ENCODE measurements at places on chromosomes 6 and 20.

DNA sequence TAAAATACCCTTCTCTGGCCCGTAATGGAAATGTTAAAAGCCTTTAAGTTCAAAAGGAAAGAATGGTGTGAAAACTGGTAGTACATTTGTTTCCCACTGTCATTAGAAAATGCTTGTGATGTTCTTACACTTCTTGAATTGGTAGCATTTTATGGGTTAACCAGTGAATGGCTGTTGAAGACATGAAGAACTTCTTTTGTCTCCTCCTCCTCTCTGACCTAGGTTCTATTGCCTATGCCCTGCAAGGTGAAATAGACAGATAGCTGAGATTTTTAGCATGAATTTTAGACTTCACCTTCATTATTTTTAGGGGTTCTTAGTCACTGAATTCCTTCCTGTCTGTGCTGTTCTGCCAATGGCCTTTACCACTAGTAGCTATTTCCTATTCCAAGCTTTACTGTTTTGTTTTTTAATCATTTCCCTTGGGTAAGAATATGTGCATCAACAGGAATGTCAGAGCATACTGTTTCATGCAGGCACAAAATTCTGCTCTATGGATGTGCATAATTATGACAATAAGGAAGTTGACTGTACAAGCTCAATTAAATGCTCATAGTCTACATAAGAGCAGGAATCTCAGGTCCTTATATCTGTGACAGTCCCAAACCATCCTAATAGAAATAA is 4.9 kb downstream of the TNFAIP3 start:
- DNase-seq = no peak

- no peak for DNase-seq
These were observed 97.2 kb downstream of the SSR1 start for GRCh38 chr6:7215798-7216231.

DNA sequence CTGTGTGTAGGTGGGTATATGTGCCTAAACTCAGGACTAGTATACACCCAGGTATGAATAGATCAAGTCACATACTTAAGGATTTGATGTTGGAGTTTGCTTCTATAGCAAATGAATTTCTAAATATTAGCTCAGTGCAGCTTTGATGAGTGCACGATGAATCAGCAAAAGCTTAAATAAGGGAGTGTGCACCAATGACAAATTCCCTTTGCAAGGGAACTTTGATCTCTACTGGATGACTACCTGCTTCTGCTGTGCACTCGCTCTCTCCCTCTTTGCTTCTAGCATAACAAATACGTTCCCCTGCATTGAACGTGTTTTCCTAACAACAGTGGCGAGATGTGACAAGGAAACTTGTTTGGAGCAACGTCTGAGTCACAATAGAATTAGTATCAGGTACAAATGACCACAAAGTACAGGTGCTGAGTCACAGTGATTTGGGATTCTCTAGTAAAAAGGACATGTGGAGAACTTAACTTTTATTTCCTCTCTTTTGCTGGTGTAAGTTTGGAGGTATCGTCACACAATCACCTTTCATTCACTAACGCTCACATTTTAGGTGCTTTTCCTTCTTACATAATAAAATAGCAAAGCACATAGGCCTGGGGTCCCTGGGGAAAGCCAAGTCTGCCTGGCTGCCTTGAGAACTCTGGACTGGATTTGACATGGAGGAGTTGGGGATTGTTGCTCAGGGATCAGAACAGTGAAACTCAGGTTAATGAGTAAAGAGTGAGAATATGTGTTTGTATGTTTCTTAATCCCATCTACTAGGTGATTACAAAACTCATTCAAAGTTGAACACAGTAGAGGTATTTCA is 49.7 kb downstream of the KLHL31 start:
- no peak for DNase-seq

DNA sequence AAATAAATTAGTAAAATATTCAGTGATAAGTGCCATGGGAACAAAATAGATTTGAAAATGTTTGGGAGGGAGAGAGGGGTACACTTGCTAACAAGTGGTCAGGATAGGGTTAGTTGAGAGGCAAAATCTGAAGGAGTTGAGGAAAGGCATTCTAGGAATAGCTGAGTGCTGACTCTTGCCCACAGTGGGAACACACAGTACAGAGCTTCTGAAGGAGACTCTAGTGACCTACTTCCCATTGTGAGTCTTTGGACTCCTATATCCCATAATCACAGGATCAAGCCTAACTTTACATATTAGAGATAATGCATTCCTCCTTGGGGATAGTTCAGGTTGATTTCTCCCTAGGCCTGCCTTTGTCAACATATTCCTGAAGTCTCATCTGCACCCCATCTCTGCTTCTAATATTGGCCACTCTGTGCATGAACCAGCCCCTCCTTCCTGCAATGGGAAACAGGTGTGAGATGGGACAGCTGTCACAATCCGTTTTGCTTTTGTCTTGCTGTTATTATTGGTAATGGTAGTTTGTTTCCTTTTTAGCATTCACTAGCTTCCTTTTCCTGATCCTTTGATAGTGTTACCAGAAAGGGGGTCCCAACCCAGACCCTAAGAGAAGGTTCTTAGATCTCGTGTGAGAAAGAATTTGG is 2.6 kb upstream of the TRIM38 start:
- no peak for DNase-seq

DNA sequence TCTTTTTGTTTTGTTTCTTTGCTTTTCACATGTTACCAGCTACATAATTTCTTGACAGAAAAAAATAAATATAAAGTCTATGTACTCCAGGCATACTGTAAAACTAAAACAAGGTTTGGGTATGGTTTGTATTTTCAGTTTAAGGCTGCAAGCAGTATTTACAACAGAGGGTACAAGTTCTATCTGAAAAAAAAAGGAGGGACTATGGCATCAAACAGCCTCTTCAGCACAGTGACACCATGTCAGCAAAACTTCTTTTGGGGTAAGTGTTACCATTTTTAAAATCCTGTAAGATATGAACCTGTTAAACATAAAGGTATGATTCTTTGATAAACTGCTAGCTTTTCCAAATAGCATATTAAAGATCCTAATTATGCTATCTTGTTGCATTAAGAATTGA is 393 bp downstream of the RUNX2 start:
- no peak for DNase-seq

DNA sequence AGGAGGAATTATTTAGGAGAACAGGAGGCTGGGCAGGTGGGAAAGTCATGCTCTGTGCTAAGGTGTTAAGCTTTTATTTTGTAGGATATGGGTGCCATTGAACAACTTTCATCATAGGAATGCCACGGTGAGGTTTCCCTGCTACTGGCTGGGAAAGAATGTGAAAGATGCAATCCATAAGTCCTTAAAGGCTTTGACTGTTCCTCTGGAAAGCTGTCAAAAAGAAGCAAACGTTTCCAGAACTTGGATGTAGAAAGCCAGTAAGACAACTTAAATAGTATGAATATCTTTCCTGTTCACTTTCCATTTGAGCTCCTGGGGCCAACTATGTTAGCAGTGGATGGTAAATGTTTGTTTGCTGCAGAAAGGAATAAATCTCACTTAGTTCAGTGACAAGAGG is 574.4 kb downstream of the RNF144B start:
- no peak for DNase-seq

- DNase-seq = no peak
These were observed 84.8 kb downstream of the LRRC1 start for GRCh38 chr6:53879608-53880007.

DNA sequence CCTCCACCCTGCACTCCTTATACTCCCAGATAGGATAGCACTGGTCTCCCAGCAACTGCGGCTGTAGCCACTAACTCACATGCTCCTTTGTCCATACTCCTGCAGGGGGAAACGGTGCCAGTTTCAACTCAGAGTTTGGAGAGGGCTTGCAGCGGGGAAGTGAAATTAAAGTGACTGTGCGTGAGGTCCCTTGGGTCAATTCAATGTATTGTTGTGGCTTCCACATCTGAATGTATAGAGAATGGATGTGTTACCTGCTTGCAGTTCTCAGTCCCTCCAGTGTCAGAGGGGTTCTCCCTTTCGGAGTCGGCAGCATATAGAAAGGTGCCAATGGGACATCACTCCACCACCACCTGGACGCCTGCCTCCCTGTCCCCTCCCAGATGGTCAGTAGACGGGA is 93.6 kb upstream of the CNKSR3 start:
- DNase-seq = no peak

DNA sequence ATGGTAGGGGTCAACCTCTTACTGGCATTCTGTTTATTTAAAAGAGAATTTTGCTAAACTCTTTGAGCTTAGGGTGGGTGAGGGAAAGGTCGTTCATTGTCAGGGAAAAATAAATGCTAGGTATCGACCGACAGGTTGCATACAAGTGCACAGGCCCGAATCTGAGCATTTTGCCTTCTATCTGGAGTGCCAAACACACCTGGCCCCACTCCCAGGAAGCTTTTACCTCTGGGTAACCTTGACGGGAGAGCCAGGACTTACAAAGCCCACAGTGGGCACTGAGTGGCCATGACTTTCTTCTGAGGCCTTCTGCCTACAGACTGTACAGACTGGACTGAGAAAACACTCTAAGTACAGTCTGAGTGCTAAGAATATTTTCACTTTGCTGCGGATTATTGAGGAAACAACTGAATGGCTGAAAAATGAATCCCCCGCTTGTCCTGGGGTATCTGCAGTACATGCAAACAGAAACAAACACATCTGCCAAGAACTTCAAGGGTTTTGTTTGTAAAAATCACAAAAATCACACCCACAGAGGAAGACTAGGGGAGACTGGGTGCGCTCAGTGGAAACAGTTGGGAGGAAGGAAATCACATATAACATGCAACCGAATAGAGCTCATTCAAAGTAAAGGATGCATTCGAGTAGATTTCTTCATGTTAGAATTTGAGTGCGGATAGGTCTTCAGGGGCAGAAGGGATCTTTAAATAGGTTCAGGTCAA is 152.8 kb downstream of the NFATC2 start:
- no peak for DNase-seq

- no peak for DNase-seq
These were observed 82.3 kb downstream of the GMPR start for GRCh38 chr6:16320533-16321340.

GRCh38 chr6:144263786-144264185 is 21.3 kb upstream of the UTRN start:
- no peak for DNase-seq

DNA sequence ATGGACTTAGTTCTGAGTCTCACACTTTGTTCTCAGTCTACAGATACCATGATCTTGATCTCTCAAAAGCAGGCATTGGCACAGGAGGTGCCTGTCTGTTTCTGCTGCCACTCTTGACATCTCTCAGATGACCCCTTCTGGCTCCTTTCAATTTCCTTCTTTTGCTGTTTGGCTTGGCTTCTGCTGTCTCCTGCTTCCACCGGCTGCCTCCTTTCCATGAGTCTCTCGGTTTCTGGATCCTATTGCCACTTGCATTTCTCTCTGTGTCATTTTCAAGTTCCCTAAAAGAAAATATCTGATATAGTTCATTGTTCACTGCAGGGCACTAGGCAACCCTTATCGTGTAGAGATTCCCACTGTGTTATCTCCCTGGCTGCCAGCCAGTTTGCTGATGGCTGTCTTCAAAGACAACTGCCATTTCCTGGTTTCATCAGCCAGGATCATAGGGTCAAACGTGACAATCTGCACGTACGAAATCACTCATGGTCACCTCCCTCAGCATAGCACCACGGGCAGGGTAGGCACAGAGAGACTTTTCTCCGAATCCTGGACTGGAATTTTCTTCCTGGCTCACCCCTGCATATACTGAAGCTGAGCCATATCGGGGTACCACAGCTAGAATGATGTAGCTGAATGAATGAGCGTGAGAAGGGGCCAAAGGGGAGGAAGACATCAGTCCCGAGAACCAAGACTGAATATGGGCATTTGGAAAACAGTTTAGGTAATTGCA is 144.6 kb upstream of the TMEM170B start:
- DNase-seq = no peak

DNA sequence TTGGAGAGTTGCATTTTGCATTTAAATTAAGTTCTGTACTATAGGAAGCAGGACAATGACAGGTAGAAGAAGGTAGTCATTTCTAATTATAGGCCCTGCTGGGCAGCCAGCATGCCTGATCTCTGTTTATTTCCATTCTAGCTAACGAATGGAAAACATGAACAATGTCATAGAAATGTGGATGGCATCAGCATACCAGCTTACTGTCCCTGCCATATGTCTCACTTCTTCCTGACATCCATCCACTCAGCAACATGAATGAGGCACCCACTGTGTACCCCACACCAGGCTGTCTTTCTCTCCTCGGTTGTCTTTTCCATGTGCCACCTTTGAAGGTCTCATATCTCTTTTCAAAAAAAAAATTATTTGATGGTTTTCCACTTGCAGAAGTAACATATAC is 11.1 kb downstream of the ADTRP start:
- DNase-seq = no peak

- DNase-seq = no peak
These were observed 13.1 kb upstream of the DCBLD1 start for GRCh38 chr6:117469356-117469755.

DNA sequence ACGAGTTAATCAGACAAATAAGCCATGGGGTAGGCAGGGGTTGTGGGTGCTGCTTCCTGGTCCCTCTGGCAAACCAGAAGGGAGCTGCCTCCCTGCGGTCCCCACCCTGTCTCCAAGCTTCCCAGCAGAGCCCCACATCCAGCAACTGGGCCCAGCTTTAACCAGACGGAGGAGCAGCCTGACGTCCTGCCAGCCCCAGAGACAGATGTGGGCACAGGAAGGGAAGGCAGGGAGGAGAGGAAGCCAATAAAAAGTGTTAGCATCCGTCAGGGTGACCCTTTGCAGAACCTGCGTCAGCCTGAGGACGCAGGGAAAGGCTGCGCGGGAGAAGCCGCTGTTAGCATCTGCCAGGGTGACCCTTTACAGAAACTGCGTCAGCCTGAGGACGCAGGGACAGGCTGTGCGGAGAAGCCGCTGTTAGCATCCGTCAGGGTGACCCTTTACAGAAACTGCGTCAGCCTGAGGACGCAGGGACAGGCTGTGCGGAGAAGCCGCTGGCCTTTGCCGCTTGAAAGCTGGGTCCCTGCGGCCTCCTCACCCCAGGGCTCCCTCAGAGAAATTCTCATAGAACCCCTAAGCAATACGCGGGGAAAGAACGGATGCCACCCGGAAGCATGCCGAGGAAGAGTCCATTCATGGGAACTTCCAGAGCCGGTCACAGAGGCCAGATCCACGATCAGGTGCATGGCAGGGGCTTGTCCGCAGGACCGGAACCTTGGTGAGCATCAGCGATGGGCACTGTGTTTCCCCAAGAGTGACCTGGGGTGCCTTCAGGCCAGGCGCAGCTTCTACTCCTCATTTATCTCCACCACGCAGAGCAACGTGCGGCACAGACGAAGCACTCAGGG is 15.9 kb downstream of the DLL1 start:
- no peak for DNase-seq

DNA sequence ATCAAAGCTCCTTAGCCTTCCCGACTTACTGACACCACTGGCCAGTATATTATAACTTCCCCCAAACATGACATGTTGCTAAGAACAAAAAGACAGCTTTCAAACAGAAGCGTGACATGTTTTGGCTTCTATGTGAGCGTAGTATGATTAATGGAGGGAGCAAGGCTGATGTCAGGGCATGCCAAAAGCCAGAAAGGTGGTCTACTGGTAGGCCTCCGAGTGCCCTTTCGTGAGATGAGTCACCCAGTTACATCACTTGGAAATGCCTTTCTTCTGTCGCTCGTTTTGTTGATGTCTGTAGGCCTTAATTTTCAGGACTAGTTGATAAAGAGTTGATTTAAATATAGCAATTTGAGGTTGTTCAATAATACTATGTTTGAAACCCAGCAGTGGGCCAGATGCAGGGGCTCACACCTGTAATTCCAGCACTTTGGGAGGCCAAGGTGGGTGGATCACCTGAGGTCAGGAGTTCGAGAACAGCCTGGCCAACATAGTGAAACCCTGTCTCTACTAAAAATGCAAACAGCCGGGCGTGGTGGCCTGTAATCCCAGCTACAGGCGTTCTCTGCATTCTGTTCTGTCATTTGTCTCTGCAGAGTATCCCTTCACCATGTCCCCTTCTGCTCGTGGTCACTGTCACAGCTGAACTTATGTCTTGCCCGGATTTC is 53.3 kb downstream of the CNKSR3 start:
- no peak for DNase-seq
